ENCODE measurements at places on chromosomes 11 and 22. TPM values are rescaled to one million over a fixed set of nuclear protein-coding genes. Genes with fewer than 3 reads are reported as not detected.

The GRM5 gene
- under 0.01 TPM for total RNA-seq

The OR52I1 gene
- not detected for total RNA-seq

The ART1 gene
- not detected for total RNA-seq

The ASCC2 gene
- 29.4 TPM for total RNA-seq

The BIK gene
- total RNA-seq = 22.9 TPM

The DESI1 gene
- total RNA-seq = 31.9 TPM

The CCDC87 gene
- total RNA-seq = 0.21 TPM

The GPR137 gene
- 11.0 TPM for total RNA-seq

The LIF gene
- 0.68 TPM for total RNA-seq

Measured in nasal cavity respiratory epithelium epithelial cell of viscerocranial mucosa (primary cell).